ENCODE measurements at places on chromosomes 2 and 18.

GRCh38 chr18:22422909-22423548 is 5.3 kb upstream of the CTAGE1 start:
- no peak for DNase-seq

DNA sequence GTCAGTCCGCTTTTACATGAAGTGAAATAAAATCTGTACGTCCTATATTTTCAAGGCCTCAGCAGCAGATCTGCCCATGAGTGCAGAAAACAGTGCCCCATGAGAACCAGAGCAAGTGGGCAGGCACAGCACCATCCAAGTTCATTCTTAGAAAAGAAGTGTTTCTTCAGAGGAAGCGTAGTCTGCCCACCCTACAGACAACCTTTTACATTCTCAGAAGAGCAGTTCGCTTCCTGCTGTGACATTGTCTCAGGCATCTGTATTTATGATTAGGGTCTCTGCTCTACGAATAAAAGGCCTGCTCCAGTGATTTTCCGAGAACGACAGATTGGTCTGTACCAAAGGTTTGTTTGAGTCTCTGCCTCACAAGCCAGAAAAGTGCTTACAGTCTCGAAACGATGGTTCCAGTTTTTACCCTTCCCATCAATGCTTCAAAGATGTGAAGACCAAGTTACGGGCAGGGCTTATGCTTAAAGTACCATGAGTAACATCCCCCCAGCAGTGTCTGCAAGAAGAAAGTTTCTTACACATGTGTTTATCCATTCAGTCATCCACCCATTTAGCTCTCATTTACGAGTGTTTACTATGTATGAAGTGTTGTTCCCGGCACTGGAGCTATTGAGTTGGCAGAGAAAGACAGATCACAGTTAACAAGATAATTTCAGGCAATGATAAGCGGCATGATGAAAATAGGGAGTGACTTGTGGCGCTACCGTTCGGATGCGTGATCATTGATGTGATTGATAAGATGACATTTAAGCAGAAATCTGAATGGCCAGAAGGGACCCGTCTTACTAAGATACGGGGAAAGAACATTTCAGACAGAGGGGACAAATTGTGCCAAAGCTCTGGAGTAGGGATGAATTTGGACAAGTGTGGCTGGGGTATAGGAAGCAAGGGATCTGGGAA is 31.4 kb upstream of the CTLA4 start:
- DNase-seq = no peak

DNA sequence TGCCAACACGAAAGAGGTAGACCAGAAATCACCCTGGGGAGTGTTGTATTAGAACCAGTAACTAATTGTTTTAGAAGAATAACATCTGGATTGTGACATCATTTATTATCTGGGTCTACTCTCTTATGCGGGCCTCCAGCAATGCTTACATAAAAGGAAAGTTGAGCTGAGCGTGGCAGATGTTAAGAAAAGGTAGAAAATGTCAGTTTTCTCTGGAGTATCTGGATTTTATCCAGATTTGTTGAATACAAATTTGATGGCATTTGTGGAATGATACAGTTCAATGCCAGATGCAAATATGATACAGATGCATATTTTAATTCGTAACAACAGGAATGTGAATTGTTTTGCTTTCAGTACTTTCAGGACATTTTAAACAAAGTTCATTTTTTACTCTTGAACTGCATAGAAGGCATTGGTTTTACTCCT is 90.3 kb downstream of the PRPF40A start:
- no peak for DNase-seq

- no peak for DNase-seq
Observed at GRCh38 chr2:17106418-17106817, 411.8 kb downstream of the RAD51AP2 start.

GRCh38 chr18:67735506-67735905 is 219.0 kb upstream of the DSEL start:
- no peak for DNase-seq

DNA sequence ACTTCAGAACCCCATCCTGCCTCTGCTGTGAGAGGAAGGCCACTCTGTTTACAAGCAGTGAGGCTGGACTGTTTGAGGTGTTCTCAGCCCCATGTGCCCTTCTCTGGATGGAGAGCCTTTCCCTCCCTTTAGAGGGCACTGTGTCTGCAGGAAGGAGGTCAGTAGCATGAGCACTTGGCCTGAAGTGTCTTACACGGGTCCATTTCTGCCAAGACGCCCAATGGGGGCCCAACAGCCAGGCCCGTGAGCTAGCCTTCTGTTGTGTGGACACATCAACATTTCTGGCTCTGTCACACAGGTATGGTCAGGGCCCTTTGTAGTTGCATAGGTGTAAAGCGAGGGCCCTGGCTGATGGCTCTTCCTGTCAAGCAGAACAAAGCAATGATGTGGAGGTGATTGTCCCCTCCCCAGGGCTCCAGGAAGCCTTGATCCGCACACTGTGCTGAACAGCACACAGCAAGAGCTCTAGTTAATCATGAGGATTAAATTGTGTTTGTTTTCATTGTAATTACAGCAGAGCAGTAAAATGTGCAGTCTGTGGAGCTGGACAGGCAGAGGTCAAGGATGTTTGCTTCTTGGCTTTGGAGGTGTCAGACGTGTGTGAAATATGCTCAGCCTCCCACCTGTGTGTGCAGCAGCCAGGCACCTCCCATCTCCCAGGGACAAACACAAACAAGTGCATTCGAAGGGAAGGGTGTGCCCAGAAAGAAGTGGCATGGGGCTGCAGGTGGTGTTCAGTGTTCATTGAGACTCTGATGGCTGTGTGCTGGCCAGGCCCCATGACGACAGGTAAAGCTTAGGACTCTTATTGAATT is 132.1 kb downstream of the SH3RF3 start:
- no peak for DNase-seq

DNA sequence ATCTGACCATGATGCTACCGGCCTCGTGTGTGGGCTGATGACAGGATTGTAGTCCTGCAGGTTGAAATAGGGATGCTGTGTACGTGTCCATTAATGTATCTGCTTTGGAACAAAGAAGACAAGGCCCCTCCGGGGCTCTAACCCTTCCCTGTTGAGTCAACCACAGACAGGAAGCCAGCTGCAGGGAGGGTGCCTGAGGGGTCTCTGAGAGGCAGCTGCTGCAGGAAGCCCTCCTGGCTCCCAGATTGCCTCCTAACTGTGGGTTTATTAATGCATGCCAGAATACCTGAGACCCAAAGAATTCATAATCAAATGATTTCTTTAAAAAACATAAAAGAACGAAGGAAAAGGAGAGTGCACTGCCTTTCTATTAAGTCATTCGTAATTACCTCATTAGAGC is 140.4 kb downstream of the CELF4 start:
- no peak for DNase-seq

- DNase-seq = no peak
Observed at GRCh38 chr2:67614454-67614853, 217.3 kb downstream of the ETAA1 start.
